Mesendoderm (in vitro differentiated cells): ENCODE measurements at places on chromosomes 3 and 15.

DNA sequence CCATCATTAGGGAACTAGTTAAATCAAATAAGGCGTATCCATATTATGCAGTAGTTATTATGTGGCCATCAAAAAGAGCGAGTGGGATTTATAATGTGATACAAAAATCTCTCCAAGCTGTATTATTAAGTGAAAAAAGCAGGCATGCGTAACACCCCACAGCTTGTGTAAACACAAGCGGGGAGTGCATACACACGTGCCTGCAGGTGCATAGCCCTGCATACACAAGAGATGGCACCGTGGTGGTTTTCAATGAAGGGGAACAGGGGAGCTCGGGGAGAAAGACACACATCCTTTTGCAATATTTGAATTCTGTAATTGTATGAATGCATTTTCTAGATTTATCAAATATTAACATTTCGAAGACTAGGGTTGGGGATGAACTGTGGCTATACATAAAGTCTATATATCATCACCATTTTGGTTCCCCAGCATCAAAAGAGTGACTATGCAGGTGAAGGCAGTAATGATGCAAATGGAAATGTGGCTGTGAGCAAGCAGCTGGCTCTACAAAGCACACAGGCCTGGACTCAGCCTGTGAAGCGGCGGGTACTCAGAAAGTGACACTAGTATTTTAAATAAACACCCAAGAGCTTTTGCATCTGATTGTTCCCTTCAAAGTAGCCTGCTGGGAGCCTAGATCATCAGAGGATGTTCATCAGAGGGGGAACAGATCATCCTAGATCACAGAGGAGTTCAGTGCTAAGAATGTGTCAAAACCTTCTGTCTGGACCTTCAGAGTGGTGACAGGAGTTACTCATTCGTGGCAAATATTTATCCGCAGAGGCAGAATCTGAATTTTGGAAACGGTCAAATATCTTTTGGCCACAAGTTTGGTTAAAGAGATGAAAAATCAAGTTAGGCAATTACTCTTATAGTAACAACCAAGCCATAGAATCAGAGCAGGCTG lies 9.4 kb upstream of the KIF7 start:
- no peak for DNase-seq

- DNase-seq, result no peak
Observed at GRCh38 chr3:175107231-175107630, 248.1 kb downstream of the NAALADL2 start.

- no peak for DNase-seq
Observed at GRCh38 chr3:144480416-144480919, 508.8 kb downstream of the DIPK2A start.

- DNase-seq, result no peak
Observed at GRCh38 chr3:52313774-52314188, 2.3 kb upstream of the DNAH1 start.

DNA sequence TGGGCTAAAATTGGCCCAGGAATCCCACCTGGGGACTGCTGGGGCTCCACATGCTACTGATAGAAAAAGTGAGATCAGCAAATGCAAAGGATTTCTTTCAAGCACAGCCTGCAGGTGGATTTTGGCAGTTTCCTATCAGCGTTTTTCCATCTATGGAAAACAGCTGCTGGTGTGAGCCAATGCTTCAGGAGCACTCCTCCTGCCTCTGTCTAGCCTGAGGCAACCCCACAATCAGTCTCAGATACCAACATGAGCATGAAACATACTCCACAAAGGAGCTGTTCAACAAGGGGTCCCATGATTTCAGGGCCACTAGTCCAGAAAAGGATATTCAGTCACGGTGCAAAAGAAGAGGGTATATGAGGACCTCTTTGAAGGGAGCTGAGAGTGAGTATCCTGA lies 311.5 kb upstream of the THBS1 start:
- DNase-seq, result peak; percentile 59

DNA sequence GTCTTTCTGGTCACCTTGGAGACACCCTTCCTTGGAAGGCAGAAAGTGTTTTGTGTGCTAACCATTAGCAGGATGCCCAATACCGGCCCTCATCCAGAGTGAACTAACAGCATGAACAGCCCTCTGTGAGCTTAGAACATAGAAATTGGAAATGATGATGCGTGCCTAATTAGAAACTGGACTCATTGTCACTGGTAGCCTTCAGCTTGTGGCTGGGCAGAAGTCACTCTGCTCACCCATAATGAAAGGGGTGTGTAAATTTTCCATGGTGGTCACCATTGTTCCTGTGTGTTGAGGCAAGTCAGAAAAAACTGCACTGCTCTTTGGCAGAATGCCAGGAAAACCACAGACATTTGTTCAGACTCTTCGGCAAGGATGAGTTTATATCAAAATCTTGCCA lies 74.7 kb upstream of the CNTN4 start:
- DNase-seq, result no peak

GRCh38 chr15:94240480-94240879 lies 9.1 kb downstream of the MCTP2 start:
- DNase-seq, result peak; percentile 28

GRCh38 chr3:103227651-103228050 lies 792.8 kb downstream of the ZPLD1 start:
- no peak for DNase-seq

- peak; percentile 22 for DNase-seq
Observed at GRCh38 chr3:144364737-144365136, 393.1 kb downstream of the DIPK2A start.

DNA sequence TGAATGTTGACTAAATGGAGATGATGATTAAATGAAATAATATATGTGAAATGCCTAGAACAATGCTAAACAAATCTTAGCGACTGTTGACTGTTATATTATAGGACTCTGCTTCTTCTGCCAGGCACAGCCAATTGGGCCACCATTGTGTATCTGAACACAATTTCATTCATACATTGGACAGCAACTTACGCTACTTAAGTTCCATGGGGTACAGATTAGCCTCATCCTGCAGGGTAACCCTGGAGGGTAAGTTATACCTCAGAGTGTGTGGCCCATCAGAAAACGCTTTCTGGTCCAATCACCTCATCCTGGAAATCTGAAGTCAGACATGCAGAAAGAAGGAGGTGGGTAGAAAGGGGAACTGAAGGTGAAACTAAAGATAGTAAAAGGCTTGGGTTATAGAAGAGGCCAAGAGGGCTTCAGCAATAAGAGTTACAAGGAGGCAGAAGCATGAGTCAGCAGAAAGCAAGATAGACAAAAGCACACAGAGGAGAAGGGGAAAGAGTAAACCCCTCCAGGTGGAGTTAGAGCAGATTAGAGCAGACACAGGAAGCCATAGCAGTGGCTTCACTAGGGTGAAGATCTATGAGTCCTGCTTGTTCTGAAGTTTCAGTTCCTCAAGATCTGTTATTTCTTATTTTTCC lies 119.3 kb upstream of the SLC24A5 start:
- DNase-seq, result no peak

GRCh38 chr3:56819016-56819809 lies 17.5 kb upstream of the ARHGEF3 start:
- no peak for DNase-seq

- DNase-seq, result no peak
Observed at GRCh38 chr3:178584722-178585380, 48.6 kb downstream of the KCNMB2 start.

GRCh38 chr3:172213200-172213599 lies 173.8 kb downstream of the FNDC3B start:
- no peak for DNase-seq

GRCh38 chr15:92901995-92902394 lies 1.9 kb downstream of the CHD2 start:
- DNase-seq, result no peak

- peak; percentile 44 for DNase-seq
Observed at GRCh38 chr3:76063019-76063418, 277.7 kb upstream of the ZNF717 start.

DNA sequence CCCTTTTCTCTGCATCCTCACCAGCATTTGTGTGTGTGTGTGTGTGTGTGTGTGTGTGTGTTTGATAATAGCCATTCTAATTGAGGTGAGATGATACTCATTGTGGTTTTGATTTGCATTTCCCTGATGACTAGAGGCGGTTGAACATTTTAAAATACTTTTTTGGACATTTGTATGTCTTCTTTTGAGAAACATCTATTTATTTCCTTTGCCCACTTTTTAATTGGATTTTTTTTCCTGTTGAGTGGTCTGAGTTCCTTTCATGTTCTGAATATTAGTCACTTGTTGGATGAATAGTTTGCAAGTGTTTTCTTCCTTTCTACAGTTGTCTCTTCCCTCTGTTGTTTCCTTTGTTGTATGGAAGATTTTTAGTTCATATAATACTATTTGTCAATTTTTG lies 54.3 kb upstream of the THSD4 start:
- no peak for DNase-seq

- no peak for DNase-seq
Observed at GRCh38 chr15:50134524-50135024, 15.5 kb upstream of the ATP8B4 start.

DNA sequence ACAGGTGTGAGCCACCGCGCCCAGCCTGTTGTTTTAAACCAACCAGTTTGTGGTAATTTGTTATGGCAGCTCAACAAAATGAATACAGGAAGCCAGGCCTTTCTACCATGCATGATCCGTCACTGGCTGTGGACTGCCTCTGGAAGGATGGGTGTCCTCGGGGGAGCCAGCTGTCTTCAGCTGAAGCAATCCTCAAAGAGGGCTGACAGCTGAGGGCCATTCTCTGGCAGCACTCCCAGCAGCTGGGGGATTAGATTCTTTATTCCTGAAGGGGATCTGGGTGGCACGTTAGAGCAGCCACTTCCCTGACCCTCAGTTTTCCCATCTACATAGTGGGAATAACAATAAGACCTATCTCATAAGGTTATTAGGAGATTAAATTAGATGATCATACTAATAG lies 24.4 kb downstream of the POLR2M start:
- DNase-seq, result no peak

DNA sequence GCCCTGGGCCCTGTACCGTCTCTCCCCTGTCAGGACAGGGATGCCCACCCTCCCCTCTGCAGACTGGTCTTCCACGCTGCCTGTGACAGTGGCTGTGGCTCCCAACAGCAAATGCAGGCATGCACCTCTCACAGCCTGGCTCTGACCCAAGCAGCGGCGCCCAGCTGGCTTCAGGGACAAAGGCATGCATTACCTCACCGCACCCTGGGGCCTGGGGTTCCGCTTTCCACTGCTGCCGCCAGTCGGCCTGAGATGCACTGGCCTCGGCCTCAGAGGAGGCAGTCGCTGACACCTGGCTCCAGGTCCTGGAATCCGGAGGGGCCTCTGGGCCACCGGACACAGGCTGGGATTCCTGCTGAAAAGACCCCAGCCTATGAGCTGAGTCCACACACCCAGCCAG lies 70.3 kb downstream of the SCN5A start:
- peak; percentile 71 for DNase-seq

- DNase-seq, result peak; percentile 92
Observed at GRCh38 chr3:107142171-107142570, 235.1 kb upstream of the CCDC54 start.

- DNase-seq, result peak; percentile 70
Observed at GRCh38 chr3:169604568-169604967, 58.9 kb downstream of the MECOM start.

DNA sequence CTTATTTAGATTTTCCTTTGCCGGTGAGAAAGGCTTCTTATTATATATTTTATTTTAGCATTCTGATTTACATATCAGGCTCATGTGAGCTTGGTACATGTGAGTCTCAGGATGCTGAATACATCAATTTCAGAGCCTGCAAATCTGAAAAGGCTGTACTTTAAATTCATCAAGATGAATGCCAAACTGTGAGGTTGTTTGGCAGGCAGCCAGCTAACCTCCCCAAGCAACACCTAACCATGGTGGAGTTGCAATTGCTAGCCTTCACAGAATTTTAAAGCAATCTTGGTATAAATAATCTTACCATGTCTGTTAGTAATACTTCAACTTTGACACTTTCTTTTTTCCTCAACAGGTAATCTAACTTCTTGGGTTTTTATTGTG lies 252.5 kb downstream of the CDIN1 start:
- no peak for DNase-seq

- DNase-seq, result peak; percentile 84
Observed at GRCh38 chr3:185983495-185984141, 45.8 kb upstream of the TRA2B start.

- DNase-seq, result peak; percentile 77
Observed at GRCh38 chr3:142929109-142929508, 34.4 kb downstream of the PAQR9 start.

GRCh38 chr15:92625251-92625980 lies 30.2 kb downstream of the FAM174B start:
- no peak for DNase-seq

DNA sequence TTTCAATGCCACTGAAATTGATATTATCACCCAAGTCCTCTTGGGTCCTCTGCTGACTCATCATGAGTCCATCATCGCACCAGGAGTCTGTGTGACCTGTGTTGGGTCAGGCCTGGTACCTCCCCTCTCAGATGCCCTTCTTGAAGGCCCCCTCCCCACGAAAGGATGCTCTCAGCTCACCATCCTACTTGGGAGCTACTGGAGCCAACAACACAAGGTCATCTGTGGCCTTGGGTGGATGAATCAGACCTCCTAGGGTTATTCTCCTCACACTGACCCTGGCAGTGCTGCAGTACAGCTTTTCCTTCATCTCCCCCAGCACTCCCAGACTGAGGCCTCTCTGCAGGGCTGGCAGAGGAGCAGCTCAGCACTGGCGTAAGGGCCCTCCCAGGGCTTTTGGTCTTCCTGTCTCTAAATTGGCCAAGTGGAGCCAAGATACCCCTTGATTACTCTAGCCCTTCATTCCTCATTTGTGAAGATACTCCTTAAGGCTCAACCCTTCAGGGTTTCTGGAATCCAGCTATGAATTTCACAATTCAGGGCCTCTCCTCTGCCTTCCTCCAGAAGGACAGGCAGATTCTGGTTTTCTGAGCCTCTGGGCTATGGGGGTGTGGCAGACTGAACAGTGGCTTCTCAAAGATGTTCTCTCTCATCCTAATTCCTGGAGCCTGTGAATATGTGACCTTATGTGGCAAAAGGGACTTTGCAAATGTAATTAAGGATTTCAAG lies 80.7 kb upstream of the GSK3B start:
- DNase-seq, result no peak

DNA sequence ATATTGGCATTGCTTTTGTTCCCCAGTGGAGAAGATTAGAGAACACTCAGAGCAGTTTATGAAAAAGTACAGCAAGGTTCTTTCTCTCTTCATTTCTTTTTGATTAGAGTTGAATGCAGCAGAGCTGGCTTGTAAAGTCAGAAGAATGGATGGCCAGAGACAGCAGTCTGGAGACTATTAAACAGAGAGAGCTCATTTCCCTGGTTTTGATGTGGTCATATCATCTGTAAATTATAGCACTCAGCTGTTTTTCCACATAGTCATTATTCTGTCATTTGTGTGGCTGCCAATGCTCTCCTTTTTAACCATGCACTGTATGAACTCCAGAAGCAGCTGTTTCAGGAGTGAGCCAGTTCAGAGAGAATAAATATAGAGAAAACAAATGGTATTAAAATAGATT lies 177.4 kb upstream of the CRBN start:
- no peak for DNase-seq

DNA sequence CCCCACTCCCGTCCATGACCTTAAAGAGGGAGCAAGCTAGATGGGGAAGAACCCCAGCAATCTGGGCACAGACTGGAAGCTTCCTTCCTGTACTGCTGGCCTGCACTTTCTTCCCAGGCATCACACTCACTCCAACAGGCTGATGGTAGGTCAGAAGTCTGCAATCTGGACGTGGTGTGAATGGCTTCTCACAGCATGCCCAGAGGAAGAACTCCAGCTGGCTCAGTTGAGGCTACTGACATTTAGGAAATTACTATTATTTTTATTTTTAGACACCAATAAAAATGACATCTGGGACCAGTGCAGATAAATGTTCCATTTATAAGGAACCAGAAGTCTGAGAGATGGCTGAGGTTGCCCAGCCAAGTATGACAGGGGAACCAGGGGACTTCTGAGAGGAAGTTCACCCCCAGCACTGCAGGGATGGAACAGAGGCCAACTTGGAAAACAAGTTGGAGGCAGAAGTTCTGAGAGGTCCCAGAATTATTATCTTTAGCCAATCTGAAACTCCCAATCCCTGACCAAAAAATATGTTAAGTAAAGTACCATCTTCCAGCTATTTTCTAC lies 163.8 kb upstream of the CTNNB1 start:
- no peak for DNase-seq
